AG04449 (cell line): ENCODE measurements at places on chromosomes 16 and 17.

DNA sequence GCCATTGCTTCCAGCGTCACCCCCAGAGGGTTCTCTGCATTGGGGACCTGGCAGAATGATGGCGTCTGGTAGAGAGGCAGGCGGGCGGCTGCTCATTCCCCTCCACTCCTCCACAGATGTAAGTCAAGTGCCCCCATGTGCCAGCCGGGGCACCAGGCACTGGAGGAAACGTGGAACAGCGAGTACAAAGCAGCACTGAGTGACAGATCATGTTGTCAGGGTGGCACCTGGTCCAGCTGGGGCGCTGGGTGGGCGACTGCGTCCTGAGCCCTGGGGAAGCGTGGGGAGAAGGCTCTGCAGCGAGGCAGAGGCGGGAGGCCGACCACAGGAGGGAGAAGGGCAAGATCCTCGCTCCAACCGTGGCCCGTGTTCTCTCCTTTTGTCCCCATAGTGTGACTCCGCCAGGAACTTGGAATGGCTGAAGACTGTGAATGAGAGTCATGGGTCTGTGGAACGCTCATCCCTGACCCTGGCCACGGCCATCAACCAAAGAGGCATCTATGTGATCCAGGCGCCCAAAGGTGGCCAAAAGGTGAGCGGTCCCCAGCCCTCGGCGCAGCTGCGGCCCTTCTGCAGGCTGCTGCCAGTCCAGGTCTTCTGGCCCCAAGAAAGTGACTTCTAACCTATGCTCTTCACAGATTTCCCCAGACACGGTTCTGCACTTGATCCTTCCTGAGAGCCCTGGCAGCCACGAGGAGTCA lies 76.7 kb downstream of the RNF213 start:
- DNase-seq, result no peak

DNA sequence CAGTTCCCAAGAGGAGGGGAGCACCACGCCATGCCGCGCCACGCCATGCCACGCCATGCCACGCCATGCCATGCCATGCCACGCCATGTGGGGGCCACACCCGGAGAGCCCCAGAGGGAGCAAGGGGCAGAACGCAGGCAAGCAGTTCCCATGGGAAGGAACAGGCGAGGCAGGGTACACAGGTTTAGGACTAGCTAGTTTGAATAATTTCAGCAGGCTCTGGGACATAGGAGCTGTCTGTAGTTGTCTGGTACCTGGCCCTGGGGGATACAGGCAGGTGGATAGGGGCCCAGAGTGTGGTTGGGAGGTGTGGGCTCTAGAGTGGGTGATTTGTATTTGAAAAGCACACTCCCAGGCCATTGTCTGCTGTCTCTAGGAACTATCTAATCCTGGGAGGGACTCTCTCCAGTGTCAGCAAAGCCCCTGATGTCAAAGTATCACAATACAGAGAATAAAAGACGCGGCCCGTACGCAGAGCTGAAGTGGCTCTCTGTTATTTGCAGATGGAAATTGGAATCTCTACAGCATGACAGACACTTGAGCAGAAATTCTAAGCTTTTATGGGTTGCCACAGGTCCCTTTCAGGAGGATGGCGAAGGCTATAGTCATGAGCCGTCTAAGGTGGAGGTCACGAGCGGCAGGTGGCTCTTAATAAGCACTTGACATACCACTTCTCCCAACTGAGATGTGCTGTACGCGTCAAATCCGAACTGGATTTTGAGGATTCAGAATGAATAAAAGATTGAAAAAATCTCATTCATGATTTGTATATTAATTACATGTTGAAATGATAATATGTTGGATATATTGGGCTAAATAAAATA lies 220.8 kb upstream of the TNRC6C start:
- no peak for DNase-seq

GRCh38 chr16:24876231-24876630 lies 30.5 kb downstream of the SLC5A11 start:
- DNase-seq, result no peak

GRCh38 chr17:9218911-9219310 lies 197.6 kb downstream of the NTN1 start:
- no peak for DNase-seq
